ENCODE measurements at places on chromosomes 16 and 17. TPM values are rescaled to one million over a fixed set of nuclear protein-coding genes. Genes with fewer than 3 reads are reported as not detected.

DNA sequence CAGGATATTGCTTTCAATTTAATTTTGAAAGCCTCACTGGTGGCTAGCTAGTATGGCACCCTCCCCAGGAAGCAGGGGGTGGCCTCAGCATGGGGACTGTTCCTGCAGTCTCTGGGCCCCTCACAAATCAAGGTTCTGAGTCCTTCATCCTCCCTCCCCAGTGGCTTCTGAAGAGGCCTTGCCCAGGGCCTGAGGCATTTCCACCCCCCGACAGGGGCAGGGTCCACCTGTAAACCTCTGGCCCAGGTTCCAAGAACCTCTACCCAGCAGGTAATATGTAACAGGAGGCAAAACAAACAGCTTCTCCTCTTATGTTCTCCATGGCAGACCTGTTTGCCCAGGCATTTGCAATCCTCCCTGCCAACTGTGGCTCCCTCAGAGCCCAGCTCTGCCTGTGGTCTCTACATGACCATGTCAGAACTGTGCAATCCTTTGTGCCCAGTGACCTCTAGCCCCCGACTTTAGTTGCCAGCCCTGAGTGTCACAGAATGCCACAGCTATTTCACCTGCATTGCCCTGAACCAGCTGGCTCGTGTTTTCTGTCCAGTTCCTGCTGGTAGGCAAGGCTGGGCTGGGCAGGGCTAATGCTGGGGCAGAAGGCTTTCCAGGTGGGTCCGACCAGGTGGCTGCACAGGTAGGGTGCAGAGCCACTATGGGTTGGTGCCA is 14.3 kb downstream of the ACSF2 start:
- DNase-seq = no peak

DNA sequence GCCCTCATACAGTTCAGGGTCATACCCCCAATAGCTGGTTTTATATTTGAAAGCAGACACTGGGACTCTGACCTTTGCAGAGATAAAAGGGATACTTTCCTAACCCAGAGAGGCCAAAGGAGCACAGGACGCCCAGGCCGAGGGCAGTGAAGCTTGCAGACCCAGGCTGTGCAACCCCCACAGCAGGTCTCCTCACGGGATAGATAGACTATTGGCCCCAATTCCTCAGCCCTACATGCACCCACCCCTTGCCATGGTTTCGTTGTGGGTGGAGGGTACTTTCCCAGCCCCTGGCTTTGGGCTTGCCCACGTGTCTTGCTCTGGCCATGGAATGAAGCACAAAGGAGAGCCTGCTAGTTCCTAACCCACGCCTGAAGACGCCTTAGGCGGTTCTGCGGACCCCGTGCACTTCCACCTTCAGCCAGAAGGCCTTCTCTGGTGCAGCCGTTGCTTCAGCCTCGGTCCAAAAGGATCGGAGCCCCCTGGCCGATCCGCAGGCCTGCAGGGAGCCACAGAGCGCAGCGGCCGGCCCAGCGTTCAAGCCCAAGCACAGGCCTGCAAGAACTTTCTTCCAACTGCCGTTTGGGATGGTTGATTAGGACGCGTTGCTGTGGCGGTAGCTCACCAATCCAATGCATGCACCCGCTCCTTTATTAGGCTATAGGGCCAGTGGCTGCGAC is 9.8 kb upstream of the BRCA1 start:
- DNase-seq = no peak

Gene TCAP
- 0.69 TPM for total RNA-seq

DNA sequence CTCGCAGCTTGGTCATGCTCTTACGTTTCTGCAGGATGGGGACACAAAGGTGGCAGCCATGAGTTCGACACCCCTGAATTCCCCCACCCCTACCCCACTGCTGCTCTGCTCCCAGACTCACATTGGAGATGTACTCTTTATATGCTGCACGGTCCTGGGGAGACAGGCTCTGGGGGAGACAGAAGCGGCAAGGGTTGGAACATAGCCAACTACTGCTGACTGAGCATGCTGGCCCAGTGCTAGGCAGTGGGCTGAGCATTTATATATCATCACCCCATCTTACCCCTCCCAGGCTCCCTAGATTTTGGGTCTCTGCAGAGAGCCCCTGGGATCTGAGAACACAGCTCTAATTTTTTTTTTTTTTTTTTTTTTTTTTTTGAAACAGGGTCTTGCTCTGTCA is 8.1 kb upstream of the ATXN7L3 start:
- no peak for DNase-seq

Gene CCL11
- not detected for total RNA-seq

DNA sequence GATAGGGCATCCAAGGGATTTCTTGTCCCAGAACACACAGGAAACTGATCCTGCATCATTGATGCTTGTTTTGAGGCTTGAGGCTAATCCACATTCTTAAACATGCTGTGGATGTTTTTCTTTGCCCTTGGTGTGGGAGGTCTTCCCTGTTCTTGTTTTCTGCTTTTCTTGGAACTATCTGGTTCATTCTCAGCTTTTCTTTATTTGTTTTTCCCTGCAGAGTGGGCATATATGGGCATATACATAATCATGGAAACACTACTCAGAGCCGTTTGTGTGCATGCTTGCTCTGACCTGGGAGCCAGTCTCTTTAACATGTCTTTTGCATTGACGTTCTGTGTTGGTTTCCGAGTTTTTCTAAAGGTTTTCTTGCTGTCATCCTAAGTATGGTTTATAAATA is 300.0 kb downstream of the SNX29 start:
- DNase-seq = no peak

GRCh38 chr17:55705847-55706246 is 16.8 kb downstream of the TMEM100 start:
- DNase-seq = peak; percentile 15

Gene PITPNM3
- 0.49 TPM for total RNA-seq

Gene MOSMO
- total RNA-seq = 10.9 TPM

Gene SLC35B1
- 46.2 TPM for total RNA-seq

GRCh38 chr17:72488555-72489271 is 367.9 kb downstream of the SOX9 start:
- DNase-seq = no peak

DNA sequence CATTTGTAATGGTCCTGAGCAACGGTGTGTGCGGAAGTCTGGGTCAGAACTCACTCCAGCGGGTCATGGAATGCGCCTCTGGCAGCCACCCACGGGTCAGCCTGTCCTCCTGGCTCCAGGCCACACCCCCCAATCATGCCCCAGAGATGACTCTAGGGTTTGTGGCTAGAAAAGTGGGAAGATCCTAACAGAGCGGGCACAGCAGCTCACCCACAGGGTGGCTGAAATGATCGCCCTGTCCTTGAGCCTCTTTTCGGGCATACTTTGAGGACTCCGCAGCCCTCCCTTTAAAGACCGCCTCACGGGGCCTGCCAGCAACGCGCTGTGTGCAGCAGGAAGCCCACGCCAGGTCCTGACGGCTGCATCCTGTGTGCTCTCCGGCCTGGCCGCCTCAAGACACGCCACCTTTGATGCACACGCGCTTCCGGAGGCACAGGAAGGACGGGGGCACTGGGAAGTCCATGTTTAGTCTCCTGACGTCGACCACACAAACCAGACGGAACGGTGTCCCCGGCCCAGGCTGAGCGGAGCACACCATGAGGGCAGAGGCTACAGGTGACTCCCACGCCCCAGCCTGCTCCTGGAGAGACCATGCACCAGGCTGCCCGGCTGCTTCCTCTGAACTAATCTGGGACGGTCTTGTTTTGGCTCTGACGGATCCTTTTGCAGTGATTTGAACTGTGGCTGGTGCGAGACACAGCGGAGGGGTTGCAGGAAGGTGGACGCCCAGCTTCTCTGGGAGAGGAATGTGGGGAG is 92.9 kb downstream of the TBC1D16 start:
- no peak for DNase-seq

DNA sequence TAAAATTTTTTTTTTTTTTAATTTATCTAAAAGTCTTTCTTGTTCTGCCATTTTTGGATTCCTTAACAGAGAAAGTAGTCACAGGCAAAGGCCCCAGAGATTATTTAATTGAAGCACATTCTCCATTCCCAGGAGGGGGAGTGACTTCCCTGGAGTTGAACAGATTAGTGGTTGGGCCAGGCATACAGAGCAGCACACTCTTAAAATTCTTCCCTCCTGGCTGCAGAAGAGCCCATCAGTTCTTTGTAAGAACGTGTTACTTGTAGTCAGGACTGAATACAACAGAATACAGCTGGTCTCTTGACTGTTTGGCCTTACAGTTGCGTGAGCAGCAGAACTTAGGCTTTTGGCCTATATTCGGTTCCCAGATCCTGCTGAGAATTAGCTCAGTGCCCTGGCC is 1.8 kb downstream of the ALKBH5 start:
- no peak for DNase-seq

GRCh38 chr16:9409560-9410493 is 318.4 kb downstream of the HAPSTR1 start:
- DNase-seq = no peak

- no peak for DNase-seq
These were observed 255.4 kb downstream of the PHKB start for GRCh38 chr16:47716571-47716970.

DNA sequence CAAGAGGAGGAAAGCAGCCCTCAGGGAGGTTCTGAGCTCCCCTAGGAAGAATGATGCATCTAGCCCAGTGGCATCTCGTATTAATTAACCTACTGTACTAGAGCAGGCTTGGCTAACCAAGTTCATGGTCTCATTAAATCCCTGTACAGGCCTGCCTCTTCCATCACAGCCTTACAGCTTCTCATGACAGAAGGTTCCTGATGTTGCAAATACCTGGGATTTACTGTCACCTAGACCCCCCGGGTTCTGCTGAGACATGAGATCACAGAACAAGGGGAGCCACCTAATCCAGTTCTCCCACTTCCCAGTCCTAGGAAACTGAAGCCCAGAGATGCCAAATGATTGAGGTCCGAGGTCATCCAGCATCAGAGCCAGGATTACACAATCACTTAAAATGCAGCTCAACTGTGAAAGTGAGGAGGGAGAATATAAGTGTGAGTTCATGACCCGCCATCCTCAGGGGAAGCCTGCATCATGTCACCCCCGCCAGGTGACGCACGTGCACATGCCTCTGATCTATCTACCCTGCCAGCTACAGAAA is 23.9 kb downstream of the ACLY start:
- DNase-seq = no peak

DNA sequence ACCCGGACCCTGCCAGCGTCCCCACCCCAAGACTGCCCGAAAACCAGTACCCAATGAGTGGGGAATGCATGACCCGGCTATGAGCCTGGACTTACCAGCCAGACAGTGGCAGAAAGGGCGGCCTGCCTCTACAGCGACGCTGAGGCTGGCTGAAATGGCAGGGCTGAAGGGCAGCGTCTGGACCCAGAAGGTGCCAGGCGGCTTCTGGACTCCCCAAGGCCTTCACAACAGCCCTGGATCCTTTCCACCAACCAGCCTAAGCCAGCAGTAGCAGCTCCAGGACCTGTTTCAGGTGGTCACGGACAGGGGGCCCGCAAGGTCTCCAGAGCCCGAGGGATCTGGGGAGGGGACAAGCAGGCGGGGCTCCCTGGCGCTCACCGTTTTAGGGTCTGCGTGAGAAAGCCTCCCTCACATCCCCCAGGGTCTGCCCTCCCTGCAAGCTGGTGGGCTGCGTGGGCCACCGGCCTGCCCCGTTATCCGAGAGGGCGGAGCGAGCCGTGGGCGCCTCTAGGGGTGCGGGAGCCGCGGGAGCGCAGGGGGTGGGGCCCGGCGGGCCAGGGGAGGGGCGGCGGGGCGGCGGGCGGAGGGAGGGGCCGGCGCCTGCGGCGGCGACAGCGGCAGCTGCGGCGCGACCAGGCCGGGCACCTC is at the start of gene RIPOR1:
TSS of gene RIPOR1 (plus strand) at position 608 of the 648 bp plus-strand sequence. CDS start 9,618 bp downstream, outside the sequence.
- DNase-seq = no peak

Gene PRR29
- not detected for total RNA-seq

- no peak for DNase-seq
These were observed 11.1 kb downstream of the IL4R start for GRCh38 chr16:27324851-27325301.

DNA sequence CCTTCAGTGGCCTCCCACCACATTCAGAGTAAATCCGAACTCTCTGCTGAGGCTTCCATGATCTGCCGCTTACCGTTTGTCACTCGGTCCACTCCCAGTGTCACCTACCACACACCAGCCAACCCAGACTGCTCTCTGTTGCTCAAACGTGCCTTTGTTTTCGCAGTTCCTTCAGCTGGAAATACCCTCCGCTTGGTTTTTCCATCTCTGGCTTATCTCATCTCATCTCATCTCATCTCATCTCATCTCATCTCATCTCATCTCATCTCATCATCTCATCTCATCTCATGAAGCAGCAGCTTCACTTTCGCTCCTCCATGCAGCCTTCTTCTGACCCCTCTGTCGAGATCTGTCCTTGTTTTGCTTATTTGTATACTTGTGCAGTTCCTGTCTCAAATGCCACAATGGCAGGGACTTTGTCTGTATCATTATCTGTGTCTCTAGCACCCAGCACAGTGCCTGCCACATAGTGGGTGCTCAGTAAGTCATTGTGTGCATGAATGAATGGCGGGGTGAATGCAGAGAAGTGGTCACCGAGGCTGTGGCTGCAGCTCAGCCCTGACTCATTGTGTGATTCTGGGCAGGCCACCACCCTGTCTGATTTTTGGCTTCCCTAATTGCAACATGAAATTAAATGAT is 3.8 kb upstream of the SNX20 start:
- no peak for DNase-seq

- DNase-seq = peak; percentile 53
These were observed 284.5 kb downstream of the MAF start for GRCh38 chr16:79316004-79316458.

DNA sequence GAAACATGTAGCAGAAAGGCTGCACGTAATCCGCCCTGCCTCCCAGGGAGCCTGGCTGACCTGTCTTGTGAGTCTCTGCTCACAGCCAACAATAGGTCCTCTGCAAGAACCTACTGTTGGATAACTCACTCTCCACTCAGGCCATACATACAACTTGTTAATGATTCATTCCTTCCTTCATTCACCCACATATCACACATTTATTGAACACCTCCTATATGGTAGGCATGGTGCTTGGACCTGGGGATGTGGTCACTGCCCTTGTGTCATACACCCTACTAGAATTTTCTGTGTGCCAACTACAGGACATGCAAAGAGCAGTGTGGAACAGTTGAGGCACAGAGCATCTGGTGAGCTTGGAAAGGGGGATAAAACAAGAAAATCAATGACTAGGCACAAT is 28.1 kb upstream of the HNF1B start:
- no peak for DNase-seq

- no peak for DNase-seq
These were observed 25.6 kb downstream of the COX10 start for GRCh38 chr17:14094676-14095601.

- no peak for DNase-seq
These were observed 11.2 kb downstream of the PIEZO1 start for GRCh38 chr16:88773812-88774291.

Gene CASKIN1
- 0.33 TPM for total RNA-seq

DNA sequence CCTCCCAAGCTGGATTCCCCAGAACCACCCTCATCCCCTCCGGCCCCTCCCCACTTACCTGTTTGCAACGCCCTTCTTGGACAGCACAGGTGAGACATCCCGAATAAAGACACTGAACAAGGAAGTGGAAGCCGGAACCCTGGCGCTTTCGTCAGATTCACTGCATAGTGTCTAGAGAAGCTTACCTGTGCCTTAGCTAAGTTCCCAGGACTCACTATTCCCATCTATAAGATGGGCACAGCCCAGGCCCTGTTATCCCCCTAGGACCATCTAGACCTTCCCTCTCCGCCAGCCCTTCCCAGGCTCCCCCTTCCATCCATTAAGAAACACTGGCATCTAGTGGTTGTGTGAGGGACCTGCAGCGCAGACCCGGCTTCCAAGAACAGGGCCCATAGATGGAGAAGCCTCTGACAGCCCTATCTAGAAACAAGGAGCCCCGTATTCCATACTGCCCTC is 26.9 kb upstream of the RPL38 start:
- DNase-seq = no peak

Data from GM12878 (cell line).